ENCODE measurements at places on chromosomes 16 and 17. TPM values are rescaled to one million over a fixed set of nuclear protein-coding genes. Genes with fewer than 3 reads are reported as not detected.
A peak's percentile ranks its signal among the peaks of the same experiment; 100 is the strongest.

- peak; percentile 45 for DNase-seq
Observed at GRCh38 chr16:65083164-65083857, 38.6 kb downstream of the CDH11 start.

GRCh38 chr16:68994324-68994723 lies 111.1 kb upstream of the HAS3 start:
- no peak for DNase-seq

GRCh38 chr16:74718741-74719610 lies 18.3 kb upstream of the MLKL start:
- no peak for DNase-seq

CEP112 gene
- total RNA-seq = 3.6 TPM

KRTAP9-4 gene
- not detected for total RNA-seq

DNA sequence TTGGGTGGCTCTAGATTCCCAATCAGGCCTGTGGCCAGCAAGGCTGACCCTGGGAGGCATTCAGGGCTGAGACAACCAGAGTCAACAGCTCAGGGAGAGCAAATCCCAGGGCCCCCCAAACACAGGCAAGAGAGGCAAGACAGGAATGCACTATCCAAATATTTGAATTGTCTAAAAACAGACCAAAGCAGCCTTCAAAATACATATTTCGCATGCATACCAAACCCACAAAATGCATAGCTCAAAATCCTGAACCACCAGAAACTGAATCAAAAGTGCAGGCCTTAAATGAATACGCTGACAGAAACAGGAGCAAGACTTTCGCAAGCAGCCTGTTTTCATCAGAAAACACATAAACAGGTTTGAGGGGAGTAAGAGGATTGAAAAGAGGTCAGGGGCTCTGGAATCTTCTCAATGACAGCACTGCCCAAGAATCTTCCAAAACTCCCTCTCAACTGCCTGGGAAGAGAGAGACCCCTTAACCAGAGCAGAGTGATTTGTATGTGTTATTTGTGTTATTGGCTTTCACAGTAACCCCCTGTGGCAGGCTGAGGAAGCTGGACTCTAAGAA lies 213.6 kb upstream of the CDH5 start:
- peak; percentile 89 for DNase-seq

- peak; percentile 48 for DNase-seq
Observed at GRCh38 chr17:37608351-37609169, 658 bp downstream of the SYNRG start.

EPX gene
- not detected for total RNA-seq

GRCh38 chr17:80822021-80822699 lies 169.5 kb upstream of the CHMP6 start:
- DNase-seq = no peak

- no peak for DNase-seq
Observed at GRCh38 chr17:8350339-8350738, 10.7 kb downstream of the ODF4 start.

GRCh38 chr17:42183741-42184711 lies 1.2 kb downstream of the HCRT start:
- peak; percentile 63 for DNase-seq

- DNase-seq = no peak
Observed at GRCh38 chr16:4747906-4748681, 13.8 kb downstream of the DNAAF8 start.

DNA sequence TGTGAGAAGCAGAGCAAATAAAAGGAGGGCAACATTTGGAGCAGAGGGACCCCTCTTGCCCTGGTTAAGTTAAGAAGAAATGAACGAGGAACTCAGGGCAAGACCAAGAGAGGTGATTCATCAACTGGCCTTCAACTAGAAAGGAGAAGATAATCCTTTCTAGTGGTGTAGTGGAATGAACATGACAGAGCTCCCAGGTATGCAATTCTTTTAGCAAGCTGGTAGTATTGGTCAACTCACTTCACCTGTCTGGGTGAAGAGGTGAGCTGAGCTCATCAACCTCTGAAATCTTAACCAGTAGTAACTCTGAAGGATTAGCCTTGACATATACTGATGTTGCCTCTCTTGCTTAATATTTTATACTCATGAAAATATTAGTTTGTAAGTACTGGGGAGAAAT lies 1024.7 kb upstream of the GOT2 start:
- no peak for DNase-seq

DNA sequence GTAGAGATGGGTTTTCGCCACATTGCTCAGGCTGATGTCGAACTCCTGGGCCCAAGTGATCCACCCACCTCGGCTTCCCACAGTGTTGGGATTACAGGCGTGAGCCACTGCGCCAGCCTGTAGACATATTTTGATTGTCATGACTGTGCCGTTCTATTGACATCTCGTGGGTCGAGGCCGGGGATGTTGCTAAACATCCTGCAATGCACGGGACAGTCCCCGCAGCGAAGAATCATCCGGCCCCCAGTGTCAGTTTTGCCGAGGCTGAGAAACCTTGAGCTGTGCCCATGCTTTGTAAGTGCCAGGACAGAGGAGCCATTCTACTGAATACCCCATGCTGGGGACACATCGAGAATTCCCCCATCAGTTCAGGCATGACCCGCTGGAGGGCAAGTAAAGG lies 69.1 kb upstream of the GSE1 start:
- no peak for DNase-seq

GRCh38 chr16:55491691-55492090 lies 12.7 kb downstream of the MMP2 start:
- DNase-seq = no peak

DNA sequence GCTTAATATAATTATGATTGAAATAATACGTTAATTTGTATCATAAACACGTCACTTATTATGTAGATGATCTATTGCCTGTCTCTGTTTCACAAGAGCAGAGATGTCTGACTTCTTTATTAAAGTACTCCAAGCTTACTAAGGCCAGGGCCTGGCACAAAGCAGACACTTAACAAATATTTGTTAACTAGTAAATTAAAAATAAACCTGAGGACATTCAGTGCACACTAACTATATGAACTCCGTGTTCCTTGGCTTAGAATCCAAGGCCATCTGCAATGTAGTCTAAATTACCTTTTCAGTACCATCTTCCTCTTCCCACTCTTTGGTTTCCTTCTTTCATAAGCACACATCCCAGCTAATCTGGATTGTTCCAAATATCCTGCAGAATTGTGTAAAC lies 210.8 kb upstream of the SOX9 start:
- DNase-seq = no peak

FOXL1 gene
- 23.9 TPM for total RNA-seq

NATD1 gene
- total RNA-seq = 0.90 TPM

- no peak for DNase-seq
Observed at GRCh38 chr16:77133706-77134105, 57.3 kb upstream of the MON1B start.

GRCh38 chr16:65200857-65201256 lies 79.0 kb upstream of the CDH11 start:
- DNase-seq = peak; percentile 30

GRCh38 chr17:66837885-66838665 lies 3.2 kb downstream of the CACNG5 start:
- no peak for DNase-seq

GRCh38 chr16:66408163-66409048 lies 18.7 kb upstream of the BEAN1 start:
- peak; percentile 88 for DNase-seq

DUSP14 gene
- 97.5 TPM for total RNA-seq

- peak; percentile 19 for DNase-seq
Observed at GRCh38 chr16:51181503-51181811, 30.4 kb upstream of the SALL1 start.

- no peak for DNase-seq
Observed at GRCh38 chr17:1830288-1830687, 483 bp downstream of the RPA1 start.

DNA sequence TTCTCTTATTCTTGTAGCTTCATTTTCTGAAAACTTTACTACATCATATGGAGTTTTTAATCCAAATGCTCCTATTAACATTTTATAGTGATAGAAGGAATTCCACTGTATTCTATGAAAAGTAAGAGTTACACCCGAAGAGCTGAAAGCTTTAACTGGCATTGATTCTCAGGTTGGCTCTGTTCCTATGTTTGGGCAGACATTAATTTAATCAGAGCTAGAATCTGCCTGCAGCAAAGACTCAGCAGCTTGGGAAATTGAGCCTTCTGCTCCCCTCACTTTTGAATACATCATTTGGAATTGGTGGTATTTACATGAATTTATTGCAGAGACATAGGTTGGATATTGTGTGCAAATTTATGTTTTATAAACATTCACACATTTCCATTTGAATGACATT lies 1494.7 kb downstream of the CDH8 start:
- DNase-seq = no peak

DNA sequence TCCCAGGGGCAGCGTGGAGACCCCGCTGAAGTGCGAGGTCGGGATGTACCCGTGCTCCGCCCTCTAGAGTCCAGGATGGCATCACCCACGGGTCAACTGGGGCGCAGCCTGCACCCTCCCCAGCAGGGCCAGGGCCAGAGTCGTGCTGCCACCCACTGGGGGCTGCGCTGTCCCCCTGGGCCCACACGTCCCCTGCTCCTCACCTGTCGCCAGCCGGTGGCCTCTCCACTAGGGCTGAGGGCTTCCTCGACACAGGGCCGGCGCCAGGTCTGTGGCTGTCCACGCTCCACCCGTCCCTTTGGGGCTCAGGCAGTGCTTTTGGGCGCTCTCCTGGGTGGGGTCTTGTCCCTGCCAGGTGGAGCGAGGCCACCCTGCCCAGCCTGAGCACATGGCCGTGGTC lies 11.6 kb upstream of the PRR35 start:
- no peak for DNase-seq

GRCh38 chr16:27025581-27025980 lies 41.1 kb upstream of the C16orf82 start:
- no peak for DNase-seq

- DNase-seq = no peak
Observed at GRCh38 chr17:47714773-47715396, 18.2 kb upstream of the TBX21 start.

GRCh38 chr16:27235938-27236245 lies 32.6 kb downstream of the KDM8 start:
- DNase-seq = no peak

HNF1B gene
- not detected for total RNA-seq

CYLD gene
- total RNA-seq = 37.3 TPM

SLC12A3 gene
- not detected for total RNA-seq

- no peak for DNase-seq
Observed at GRCh38 chr16:57663917-57664661, 4.0 kb upstream of the ADGRG3 start.

DNA sequence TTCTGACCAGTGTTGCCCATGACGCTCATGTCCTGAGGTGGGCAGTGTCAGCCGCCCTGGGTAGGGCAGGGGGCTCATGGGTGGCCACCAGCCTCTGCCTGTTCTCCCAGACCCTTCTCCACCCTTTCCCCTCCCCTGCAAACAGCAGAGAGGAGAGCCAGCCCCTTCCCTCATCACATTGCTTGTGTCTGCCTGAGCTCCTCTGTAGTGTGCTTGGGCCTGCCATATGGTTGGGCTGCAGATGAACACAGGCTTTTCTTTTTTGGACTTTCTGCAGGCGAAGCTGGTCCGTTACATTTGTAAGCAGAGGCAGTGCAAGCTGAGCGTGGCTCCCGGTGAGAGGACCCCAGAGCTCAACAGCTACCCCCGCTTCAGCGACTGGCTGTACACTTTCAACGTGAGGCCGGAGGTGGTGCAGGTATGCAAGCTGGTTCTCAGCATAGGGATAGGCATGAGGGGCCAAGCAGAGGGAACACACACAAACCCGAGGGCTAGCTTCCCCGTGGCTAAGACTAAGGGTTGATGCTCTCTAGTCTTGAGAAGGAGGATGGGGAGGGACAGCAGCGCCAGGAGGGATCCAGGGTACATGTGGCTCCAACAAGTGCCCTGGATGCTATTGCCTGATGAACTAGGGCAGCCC lies 80.6 kb upstream of the LGALS9 start:
- DNase-seq = no peak

TNFSF13 gene
- total RNA-seq = 0.56 TPM

GRCh38 chr16:67927131-67927941 lies 4.3 kb downstream of the CTRL start:
- no peak for DNase-seq

DNA sequence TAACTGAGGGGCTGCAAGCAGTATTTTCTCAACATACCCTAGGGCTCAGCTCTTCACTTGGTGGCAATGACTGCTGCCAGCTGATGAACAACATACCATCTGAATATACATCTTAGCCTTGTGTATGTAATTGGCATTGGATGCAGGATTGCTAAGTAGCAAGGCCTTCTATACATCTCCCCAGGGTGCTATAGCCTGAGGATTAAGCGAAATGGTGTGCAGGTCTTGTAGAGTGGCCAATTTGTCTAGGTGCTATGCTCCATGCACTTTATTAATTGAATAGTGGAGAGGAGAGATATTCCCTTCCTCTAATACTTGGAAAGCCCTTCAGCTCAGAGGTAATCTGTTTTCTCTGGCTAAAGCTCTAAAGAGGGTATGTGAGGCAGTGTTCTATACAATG lies 71.9 kb downstream of the KIF2B start:
- DNase-seq = no peak

TP53TG3B gene
- not detected for total RNA-seq

GRCh38 chr17:31789707-31790505 lies 69.1 kb downstream of the COPRS start:
- no peak for DNase-seq

DNAAF1 gene
- total RNA-seq = not detected

KDM6B gene
- 1.1 TPM for total RNA-seq

DNA sequence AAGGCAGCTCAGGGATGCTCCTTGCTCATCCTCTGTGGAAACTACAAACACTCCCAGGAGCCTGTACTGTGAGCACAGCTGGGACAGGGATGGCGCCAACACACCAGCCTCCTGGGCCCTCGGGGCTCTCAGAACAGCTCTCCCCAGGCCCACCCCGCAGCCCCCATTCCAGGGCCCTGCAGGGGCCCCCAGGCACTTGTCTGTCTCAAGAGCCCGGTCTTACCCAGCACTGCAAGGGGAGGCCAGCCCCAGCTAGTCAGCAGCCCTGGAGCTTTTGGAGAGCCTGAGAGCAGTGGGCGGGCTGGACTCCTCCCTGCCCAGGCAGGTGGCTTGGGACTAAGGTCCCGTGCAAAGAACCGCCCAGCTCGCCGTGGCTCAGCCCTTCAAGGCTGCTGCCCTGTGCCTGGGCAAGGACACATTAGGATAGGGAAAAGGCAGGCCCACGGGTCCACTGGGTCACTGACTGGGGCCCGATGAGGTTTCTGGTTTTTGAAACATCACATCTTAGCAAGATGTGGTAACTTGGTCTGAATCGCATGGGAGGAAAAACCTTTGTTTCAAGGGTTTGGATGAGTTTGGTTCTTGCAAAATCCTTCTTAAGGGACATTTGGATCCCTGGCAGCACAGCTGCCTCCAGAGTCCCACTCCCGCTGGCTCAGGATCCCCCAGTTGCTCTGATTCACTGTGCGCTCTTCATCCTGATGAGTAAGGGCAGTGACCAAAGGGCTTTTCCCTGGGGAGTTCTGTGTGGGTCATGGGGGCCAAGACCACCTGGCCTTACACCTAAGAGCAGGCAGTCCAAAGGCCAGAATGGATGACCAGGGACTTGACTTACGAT lies 2.8 kb downstream of the DNASE1L2 start:
- DNase-seq = no peak

KRTAP9-8 gene
- not detected for total RNA-seq

CSH2 gene
- total RNA-seq = not detected

PLXDC1 gene
- under 0.01 TPM for total RNA-seq
